Pancreas (tissue), 10 donors: ENCODE measurements at places on chromosomes 1 and 21.

DNA sequence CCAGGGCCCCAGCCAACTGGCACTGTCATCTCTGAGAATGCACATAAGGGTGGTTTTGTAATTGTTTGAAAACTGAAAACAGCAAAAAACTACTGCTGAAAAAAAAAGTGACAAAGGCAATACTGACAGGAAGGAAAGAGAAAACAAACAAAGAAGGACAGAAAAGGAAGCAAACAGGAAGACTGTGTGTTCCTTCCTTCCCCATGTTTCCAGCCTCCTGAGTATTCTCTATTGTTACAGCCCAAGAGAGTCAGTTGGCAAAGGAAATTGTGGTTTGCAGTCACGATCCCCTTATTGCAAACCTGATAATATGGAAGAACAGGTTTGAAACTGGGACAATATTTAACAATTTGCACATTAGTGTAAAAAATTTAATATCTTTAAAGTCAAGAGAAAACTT, 1177.6 kb downstream of the PLA2G4A start:
- DNase-seq, result no peak

DNA sequence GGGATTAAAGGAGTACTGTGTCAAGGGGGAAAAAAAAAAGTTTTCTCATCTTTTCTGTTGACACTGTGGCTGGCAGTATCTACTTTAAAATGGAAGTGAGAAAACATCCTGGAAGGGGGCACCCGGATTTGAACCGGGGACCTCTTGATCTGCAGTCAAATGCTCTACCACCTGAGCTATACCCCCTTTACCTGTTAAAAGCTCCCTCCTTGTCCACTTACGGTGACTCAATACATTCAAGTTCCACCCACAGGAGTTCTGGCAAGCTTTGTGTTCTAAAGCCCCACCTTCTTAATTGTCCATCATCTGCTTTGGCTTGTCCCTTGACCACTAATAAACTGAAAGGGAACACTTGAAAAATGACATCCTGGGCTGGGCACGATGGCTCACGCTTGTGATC, 68.2 kb downstream of the FNBP1L start:
- DNase-seq, result no peak

DNA sequence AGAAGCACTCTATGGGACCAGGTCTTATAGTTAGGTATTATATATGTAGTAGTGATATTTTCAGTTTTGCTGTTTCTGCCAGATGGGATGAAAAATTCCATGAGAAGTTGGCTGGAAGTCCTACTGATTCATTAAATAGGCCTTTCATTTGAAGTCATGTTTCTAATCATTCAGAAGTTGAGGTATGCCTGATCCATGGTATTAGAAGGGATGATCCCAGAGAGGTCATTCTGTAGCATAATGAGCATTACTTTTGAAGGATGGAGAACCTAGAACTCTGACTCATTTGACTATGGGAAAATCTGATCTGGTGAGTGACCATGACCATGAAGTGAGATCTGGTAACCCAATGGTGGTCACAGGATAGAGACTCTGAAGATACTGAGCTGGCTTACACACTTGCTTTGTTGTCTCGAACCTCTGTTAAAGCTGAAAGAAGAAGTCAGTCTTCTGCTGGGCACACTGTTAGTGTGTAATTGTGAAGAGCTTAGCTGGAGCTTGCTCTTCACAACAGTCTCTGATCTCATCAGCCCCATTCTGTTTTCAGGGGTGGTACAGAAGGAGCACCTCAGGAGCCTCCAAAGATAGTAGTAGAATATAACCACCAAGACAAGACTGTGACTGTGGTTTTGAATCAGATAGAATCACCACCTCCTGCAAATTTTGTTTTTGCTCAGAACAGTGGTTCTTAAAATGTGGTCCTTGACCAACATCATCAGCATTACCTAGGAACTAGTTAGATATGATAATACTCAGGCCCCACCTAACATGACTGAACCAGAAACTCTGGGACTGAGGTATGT, 9.0 kb downstream of the MGST3 start:
- DNase-seq, result no peak

GRCh38 chr1:200247518-200247917, 162.3 kb downstream of the ZNF281 start:
- DNase-seq, result no peak

DNA sequence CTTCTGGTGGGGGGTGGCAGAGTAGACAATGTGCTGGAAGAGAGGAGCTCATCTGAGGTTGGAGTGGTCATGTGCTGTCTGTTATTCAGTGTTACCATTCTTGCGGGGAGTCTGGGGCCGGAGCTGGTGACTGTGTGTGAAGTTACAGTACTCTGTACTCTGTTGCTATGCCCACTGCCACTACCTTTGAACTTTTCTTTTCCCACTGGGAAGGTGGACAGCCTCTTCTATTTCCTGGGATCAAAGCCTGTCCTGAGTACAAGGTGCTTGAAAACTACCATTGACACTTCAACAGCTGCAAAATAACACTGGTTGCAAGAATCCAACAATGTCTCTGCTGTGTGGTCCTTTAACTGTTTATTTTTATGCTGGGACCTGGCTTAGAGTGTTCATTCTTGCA, 66.4 kb upstream of the ZNF326 start:
- DNase-seq, result no peak
